Cardiac muscle cell (in vitro differentiated cells and primary cell): ENCODE measurements at places on chromosomes 7 and 10.

DNA sequence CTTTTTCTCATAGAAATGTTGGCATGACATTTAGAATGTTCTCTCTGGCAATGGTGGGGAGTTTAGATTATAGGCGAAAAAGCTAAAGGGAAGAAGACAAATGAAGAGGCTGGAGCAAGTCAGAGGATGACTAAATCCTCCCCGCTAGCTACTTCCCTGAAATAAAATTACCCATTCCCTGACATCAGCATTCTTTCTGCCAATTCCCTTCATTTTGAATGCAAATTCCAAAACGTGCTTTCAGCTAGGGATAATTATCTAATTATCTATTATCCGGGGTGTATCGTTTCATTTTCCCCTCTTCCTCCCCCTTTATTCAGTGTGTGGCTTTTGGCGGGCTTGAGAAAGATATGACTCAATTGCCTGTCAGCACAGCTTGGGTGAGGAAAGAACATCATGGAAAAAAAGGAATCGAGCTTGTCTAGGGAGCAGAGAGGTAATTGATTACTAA, 672.3 kb downstream of the TNS3 start:
- DNase-seq, result peak; percentile 61

GRCh38 chr7:92768501-92769393, 67.6 kb downstream of the CDK6 start:
- DNase-seq, result no peak

DNA sequence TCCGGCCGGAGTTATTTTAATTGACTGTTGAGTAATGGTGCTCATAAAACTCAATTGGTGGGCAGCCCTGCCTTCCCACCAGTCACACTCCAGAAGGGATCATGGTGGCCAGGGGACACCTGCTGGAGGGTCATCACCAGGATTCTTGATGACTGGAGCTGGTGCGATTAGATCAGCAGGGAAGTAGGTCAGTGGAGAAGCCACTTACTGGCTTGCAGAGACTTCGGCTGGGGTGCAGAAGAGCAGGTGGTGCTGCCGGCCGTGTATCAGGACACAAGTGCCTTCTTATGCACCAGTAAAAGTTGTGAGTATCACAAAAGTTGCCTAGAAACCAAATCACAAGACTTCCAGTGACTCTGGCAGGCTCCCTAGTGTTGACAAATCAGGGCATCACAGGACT, 82.6 kb upstream of the CHCHD3 start:
- no peak for DNase-seq

- DNase-seq, result no peak
These were observed 212.4 kb downstream of the CAMK1D start for GRCh38 chr10:12561720-12562119.

DNA sequence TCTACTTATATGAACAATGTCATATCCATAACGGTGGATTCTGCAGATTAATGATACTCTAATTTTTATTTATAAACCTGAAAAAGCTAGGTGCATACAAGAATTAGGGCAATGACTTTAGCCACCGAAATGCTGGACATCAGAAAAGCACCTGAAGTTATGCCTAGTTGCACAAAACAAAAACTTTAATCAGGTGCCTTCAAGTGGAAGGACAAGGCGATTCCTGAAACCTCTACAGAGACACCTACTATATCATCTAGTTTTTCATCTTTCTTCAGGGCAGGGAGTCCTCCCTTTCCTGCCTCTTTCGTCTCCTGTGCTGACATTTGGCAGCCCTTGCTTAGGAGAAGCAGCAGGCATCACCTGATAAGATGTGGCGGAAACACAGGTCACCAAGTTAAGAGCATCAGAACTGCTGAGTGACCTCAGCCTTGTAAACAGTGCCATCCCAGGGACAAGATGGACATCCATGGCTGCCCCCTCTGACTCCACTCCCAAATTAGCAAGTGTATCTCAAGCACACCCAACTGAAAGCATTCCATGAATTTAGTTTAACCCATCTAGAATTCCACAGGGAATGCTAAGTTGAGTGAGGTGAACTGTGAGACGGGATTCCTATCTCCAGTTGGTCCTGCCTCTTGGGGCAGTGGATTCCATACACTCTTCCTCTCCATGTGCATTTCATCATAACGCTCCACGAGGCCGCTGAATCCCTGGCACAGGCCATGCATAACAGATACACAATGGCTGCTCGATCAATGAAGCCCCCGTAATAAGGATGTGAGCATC, 5.8 kb downstream of the ITPRIP start:
- peak; percentile 59 for DNase-seq

DNA sequence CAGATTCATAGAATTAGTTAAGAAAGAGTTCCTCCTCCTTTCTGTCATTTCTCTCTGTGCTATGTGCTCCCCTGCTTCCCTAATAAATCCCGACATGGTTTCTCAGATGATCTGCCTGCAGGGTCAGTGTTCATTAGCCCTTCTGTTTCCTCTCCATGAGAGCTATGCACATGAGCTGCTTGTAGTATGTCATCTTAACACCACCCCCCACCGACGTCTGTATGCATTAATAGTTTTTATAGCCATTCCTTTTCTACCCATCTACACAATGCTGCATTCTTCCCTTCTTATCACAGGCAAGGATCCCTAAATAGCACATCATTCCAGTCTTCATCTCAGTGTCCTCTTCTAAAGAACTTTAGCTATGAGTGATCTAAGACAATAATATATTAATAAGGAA, 809.1 kb downstream of the ANKRD7 start:
- no peak for DNase-seq

GRCh38 chr7:130904792-130905191, 170.8 kb upstream of the KLF14 start:
- DNase-seq, result no peak

DNA sequence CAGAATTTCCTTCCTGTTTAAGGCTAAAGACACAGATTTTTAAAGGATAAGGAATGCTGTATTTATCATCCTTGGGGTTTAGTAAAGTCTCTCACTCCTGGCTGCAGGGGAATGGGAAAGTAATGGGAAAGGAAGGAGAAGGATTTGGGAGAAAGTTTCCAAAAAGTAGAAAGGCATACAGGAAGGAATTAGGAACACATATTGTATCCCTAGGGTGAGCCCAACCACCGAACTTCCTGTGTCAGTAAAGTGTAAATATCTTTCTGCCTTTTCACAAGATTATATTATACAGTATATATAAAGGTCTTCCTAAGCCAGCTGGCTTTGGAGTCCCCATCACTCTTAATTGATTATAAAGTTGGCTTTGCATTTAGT, 12.0 kb upstream of the UBE2D1 start:
- DNase-seq, result no peak

GRCh38 chr10:62422068-62422590, 48.0 kb downstream of the ZNF365 start:
- DNase-seq, result no peak

DNA sequence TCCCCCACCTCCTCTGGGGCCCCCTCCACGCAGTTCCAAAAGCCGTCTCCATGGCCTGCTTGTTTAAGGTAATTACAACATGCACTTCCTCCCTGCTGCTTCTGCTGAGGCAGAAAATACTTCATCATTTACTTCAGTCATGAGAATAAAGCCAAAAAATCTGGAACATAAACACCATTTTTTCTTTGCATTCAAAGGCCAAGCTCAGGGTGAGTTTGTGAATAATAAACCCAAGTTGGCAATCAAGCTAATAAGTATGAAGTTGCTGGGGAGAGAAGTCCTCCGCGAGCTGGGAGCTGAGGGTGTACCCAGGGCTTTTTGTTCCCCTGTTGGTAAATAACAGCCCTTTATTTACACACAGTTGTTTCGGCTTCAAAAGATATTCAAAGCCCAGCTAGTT, 70.5 kb downstream of the FAM204A start:
- DNase-seq, result no peak

- DNase-seq, result no peak
These were observed 44.8 kb downstream of the CAMK2B start for GRCh38 chr7:44280636-44280992.

GRCh38 chr10:98357194-98357822, 57.7 kb downstream of the PYROXD2 start:
- DNase-seq, result no peak

DNA sequence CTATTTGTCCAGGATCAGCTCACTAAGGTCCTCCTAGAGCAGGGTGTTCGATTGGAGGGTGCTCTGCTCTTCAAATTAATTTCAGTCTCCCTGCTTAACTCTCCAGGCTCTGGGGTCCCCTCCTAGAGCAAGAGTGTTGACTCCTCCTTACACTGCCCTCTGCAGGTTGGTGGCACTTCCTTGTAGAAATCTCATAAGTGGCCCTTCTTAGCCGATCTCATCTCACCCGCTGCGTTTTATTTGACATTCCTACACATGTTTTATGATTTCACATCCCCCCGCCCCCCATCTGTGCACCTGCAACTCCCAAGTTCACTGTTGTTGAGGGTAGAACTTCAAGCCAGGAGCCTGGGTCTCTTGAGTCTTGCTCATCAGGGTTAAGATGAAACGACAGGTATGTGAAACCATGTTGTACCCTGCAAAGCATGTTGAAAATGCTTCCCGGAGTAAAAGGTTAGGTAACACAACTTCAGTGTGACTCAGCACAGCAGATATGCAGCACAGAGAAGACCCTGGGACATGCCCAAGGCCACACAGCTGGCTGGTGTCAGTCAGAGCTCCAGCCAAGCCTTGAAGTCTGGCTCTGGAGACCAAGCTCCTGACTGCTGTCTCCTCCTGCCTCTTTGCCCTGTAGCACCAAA, 171.2 kb downstream of the PRKAG2 start:
- DNase-seq, result peak; percentile 82
